ENCODE measurements at places on chromosomes 7 and 10.

DNA sequence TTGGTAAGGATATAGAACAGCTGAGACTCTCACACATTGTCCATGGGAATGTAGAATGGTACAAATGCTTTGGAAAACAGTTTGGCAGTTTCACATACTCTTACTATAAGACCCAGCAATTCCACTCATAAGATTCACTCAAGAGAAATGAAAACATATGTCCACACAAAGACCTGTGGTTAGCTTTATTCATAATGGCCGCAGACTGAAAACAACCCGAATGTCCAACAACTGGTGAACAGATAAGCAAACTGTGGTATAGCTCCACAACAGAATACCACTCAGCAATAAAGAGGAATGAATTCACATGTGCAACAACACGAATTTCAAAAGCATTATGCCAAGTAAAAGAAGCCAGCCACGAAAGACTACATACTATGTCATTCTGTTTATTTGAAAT lies 33.5 kb upstream of the CUL1 start:
- DNase-seq: no peak

DNA sequence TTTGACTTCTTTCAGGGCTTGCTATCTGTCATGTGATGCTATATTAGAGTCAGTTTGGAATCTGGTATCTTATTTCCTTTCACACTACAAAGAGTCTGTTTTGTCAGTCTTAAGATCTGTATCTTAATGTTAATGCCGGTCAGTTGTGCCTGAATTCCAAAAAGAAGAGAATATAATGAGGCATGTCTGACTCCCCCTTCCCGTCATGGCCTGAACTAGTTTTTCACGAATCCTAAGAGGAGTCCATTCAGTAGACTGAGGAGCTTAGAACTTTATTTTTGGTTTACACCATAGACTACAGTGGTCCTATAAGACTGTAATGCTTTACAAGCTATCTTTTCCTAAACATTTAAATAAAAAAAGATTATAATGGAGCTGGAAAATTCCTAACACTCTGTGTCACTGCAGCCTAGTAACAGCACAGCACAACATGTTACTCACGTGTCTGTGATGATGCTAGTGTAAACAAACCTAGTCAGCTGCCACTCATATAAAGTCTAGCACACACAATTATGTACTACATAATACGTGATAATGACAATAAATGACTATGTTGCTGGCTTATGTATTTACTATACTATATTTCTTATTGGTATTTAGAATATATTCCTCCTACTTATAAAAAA lies 50.6 kb downstream of the VPS41 start:
- no peak for DNase-seq

GRCh38 chr10:7618461-7618860 lies 48.3 kb downstream of the ITIH5 start:
- DNase-seq: no peak

- DNase-seq: no peak
Measured at GRCh38 chr10:42975558-42976340, 101.1 kb upstream of the RET start.

DNA sequence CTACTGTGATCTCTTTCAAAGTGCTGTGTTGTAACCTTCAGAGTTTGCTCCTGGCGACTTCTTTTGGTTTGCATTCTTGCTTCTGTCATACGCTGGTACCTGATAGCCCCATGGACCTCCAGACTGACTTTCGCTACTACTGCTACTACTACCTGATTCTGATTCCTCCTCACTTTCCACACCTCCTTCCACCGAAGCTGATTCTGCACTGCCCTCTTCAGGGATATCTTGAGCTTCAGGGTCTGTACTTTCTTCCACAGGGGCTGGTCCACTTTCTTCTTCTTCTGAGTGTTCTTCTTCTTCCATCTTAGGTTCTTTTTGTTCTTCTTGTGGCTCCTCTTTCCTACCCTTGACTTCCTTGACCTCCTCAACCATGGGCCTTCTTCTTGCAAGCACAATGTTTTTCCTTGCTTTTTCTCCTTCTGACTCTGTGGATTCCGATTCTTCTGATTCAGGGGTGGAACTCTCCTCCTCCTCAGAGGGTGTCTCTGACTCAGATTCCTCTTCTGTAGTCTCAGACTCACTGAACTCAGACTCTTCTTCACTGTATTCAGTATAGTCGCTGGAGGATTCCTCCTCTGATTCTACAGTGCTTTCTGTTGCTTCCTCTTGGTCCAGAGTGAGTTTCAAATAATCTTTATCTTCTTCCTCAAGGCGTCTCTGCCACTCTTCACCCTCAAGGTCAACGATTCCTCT lies 992.2 kb downstream of the PCDH15 start:
- DNase-seq: no peak

DNA sequence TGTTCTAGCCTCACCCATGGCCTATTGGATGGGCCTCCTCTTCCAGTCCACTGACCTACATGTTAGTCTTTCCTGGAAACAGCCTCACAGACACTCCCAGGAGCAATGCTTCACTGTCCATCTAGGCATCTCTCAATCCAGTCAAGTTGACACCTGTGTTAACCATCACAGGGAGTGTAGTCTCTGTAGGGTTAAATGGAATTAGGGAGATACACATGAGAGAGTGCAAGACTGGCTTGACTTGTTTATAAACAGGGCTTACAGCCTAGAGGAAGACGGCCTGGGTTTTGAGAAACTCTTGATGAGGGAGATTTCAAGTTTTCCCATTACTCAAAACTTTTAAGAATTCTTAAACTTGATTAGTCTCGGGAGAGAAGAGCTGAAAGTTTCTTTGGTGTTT lies 18.9 kb upstream of the PRSS37 start:
- DNase-seq: no peak

DNA sequence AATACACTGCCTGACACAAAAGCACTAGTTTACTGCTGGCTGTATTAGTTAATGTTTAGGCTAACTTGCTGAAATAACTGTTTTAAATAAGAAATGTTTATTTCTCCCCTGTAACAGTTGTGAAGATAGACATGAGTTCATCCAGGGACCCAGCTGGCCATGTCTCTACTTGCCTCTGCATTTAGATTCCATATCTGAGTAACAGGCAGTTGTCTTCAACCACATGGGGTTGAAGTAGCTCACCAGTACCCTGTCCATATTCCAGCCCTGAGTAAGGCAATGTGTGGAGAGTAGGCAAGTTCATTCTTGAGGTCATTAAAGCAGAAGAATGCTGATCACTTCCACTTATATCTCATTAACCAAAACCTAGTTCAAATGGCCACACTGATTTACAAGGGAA lies 31.1 kb upstream of the RSBN1L start:
- DNase-seq: no peak

- no peak for DNase-seq
Measured at GRCh38 chr7:45363669-45364068, 206.1 kb downstream of the RAMP3 start.

DNA sequence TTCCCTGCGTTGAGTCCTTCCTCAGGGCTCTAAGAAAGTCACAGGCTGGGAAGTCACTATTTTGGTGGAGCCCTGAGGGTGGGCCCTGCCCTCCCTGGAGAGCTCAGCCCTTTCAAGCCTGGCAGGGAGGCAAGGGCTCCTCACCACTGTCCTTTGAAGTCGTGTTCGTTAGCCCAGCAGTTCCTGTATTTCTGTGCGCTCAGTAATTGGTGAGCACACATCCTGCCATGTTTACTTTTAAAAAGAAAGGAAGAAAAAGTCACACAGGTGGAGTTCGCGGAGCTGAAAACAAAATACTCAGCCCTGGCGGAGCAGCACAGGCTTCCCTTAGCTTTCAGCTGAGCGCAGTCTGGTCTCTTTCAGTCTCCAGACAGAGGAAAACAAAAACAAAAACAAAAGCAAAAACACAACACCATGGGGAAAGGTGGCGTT lies 37.1 kb downstream of the PRKCQ start:
- no peak for DNase-seq

GRCh38 chr7:111561904-111562732 lies at the start of gene IMMP2L:
Gene IMMP2L, minus strand, starts transcription at chr7:111562492.
- DNase-seq: peak; percentile 82

Data from activated CD8-positive, alpha-beta memory T cell treated with anti-CD3 and anti-CD28 coated beads for 48 hours (primary cell).